ENCODE measurements at places on chromosomes 6 and 20. TPM values are rescaled to one million over a fixed set of nuclear protein-coding genes. Genes with fewer than 3 reads are reported as not detected.
A peak's percentile ranks its signal among the peaks of the same experiment; 100 is the strongest.

ZSCAN9 gene
- total RNA-seq = 11.9 TPM

UQCC2 gene
- total RNA-seq = 48.9 TPM

TCF15 gene
- 2.0 TPM for total RNA-seq

NOP56 gene
- 429 TPM for total RNA-seq

TPBG gene
- total RNA-seq = 26.7 TPM

C6orf132 gene
- 48.3 TPM for total RNA-seq

FAM50B gene
- 4.4 TPM for total RNA-seq

PTCHD4 gene
- 0.31 TPM for total RNA-seq

RIPOR2 gene
- 22.5 TPM for total RNA-seq

DNA sequence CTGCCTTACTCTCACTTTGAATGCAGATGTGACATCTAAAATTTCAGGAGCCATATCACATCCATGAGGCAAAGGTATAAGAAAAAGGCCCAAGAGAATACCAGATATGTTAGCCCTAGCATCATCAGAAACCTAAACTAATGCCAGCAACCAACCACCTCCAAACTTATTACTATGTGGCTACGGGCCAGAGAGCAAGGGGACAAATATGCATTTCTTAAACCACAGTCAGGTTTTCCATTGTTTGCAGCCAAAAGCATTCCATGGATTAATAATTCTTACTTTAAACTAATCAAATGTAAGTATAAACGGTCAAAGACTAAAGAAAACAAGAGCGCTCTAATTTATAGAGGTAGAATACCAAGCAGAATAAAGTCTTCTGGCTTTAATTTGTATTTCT lies 84.7 kb downstream of the TASP1 start:
- no peak for DNase-seq

DNA sequence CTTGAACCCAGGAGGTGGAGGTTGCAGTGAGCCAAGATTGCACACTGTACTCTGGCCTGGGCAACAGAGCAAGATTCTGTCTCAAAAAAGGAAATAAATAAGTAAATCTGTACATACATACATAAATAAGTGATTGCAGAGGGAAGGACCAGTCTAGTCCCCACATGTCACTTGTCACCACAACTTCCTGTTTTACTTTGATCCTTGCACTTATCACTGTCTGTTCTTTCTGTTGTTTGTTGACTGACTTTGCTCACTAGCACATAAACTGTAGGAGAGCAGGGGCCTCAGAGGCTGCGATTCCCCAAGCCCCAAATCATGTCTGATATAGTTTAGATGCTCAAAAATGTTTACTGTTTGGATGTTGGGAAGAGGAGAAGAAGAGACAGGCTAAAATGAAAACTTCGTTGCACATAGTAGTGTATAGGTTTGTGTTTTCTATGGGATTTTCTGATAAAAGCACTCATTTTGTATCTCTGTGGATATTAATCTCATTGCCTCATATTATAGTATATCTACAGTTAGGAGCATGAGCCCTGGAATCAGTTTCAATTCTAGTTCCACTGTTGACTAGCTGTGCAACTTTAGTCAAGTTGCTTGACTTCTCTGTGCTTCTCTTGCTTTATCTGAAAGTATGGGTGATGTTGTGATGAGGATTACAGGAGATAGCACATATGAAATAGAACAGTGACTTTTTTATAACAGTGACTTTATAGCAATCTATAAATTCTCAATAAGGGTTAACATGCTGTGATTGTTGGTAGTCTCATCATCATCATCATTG lies 165.0 kb downstream of the TBC1D7 start:
- no peak for DNase-seq

- DNase-seq = no peak
Measured at GRCh38 chr6:25997921-25998320, 35.3 kb downstream of the TRIM38 start.

GRCh38 chr6:12818324-12818723 lies 101.8 kb downstream of the PHACTR1 start:
- DNase-seq = no peak

GRCh38 chr6:2738373-2738979 lies 12.2 kb downstream of the MYLK4 start:
- peak; percentile 81 for DNase-seq

GRCh38 chr6:169994739-169995138 lies 243.3 kb downstream of the ERMARD start:
- DNase-seq = no peak

DNA sequence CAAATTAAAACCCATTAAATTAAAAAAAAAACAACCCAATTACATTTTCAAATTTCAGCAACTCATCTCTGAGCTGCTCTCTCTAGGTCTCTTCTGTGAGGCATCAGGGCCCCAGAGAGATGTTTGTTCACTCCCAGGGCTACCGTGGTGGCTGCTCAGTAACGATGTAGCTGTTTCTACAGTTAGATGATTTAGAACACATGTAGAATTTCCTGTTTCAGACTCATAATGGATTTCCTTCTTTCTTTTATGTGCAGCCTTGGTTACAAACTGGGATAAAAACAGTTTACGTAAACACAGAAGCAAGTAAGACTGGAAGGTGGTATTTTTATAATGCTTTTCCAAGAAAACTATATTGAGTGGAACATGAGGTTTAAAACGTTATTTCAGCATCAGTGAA lies 116.1 kb upstream of the CCN2 start:
- DNase-seq = no peak

DNA sequence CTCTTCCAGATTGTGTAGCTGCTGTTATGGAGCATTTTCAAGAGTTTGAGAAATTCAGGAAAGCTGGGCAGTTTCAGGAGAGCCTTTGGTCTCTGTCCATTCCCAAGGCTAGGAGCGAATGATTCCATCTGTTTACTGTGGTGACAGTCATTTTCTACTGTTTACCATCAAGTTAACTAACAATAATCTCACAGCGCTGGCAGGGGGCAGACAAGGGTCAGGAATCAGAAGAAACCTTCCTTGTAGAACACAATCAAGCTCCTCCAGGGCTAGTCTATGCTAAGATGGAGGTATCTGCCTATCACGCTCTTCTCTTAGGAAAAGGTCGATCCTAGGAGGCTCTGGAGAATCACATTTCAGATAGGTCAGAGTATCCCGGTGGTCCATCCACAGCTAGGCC lies 293.9 kb downstream of the KIF16B start:
- DNase-seq = peak; percentile 45

GRCh38 chr20:12949429-12949980 lies 59.3 kb upstream of the SPTLC3 start:
- DNase-seq = no peak

DNA sequence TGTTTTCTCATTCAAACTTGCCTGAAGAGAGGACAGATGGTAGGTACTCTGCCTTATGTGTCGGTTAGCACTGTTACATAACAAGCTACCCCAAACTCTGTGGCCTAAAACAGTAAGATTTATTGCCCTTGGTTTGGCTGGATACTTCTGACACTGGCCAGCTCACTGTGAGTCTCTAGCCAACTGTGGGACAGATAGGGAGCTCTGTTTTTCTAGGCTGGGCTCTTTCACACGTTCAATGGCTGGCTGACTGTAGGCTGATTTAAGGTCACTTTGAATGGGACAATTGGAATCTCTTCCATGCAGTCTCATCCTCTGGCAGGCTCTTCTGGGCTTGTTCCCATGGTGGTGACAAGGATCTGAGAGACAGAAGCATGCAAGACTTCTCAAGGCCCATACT lies 39.4 kb upstream of the JAG1 start:
- DNase-seq = no peak

DNA sequence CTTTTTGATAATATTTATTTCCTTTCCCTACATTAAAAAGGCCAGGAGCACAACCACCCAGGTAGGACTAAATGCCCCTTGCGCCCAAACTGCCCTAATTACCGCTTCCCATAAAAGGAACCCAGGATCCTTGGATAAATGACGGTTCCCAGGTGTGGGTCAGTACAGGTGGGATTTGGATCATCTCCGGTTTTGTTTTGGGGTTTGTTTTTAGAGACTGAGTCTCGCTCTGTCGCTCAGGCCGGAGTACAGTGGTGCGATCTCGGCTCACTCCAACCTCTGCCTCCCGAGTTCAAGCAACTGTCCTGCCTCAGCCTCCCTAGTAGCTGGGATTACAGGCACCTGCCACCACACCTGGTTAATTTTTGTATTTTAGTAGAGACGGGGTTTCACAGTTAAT lies 28.4 kb downstream of the ZNF217 start:
- no peak for DNase-seq

- DNase-seq = no peak
Measured at GRCh38 chr6:128857806-128858205, 25.1 kb upstream of the LAMA2 start.

- no peak for DNase-seq
Measured at GRCh38 chr20:51348876-51349275, 193.6 kb downstream of the NFATC2 start.

DNA sequence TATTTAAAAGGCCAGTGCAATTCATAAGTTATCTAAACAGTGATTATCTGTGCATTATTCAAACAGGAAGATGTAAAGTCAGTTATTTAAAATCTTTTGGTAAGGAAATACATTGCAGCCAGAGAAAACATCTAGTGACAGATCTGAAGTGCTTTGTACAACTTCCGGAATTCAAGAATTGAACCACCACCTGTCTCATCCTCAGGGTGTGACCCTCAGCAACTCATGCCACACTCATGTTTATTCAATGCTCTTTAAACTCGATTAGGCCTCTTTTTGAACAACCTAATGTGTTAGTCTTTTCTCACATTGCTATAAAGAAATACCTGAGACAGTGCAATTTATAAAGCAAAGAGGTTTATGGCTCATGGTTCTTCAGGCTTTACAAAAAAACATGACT lies 62.6 kb upstream of the GGTLC1 start:
- no peak for DNase-seq

- no peak for DNase-seq
Measured at GRCh38 chr6:167652701-167653095, 174.0 kb upstream of the AFDN start.

- no peak for DNase-seq
Measured at GRCh38 chr6:150536835-150537234, 62.9 kb upstream of the PLEKHG1 start.

DNA sequence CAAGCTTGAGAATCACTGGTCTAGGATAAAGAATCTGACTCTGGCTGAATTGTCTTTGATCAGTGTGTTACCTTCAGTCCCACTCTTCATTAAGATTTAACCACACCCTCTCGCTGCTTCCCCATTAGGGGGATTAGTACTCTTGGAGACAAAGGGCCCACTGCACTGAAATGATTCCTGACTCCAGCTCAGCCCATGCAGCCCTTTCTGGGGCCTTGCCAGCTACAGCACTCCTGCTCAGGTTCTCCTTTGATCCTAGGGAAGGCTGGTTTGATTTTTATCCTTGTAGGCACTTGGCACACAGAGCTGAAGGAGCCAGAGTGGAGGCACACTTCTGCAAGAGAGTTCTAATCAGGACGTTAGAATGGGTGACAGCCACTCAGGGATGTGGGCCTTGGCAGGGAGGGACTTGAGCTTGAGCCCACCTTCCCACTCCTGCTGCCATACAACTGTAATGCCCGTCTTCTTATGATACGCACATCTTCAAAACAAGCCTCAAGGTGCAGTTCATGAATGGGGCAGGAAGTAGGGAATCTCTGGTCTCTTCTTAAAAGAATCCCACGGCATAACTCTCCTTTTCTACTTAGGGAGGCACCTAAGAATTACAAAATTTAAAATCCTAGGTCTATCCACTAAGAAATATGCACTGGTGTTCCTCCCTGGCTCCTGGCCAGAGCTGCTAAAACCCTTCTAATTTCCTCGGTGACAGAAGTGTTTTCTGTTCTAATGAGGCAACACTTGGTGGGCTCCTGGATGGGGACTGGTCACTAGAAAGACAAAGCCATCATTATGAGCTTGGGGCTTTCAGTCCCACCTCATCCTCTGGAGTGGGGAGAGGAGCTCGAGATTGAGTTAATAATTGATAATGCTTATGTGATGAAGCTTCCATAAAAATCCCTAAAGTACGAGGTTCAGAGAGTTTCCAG lies 1.5 kb upstream of the SLA2 start:
- no peak for DNase-seq

- DNase-seq = no peak
Measured at GRCh38 chr6:19231878-19232561, 605.1 kb upstream of the ID4 start.

- no peak for DNase-seq
Measured at GRCh38 chr6:37283671-37284151, 25.8 kb upstream of the TMEM217 start.

- DNase-seq = no peak
Measured at GRCh38 chr20:61073376-61073775, 178.7 kb upstream of the CDH4 start.

DNA sequence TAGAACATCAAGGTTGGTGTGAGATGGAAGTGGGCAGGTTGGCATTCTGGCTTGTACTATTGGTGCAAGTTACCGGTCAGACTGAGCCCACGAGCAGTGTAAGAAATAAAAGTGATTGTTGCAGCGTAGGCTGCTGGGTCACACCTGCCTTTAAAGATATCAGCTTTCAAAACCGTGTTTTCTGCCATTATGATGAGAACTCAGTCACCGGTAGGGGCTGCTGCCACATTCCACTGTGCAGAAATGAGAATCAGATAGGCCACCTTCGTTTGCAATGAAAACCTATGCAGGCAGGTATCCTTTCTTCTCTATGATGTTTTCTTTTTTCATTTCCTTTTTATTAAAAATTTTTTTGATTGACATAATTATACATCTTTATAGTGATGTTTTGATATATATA lies 168.5 kb downstream of the MYLK4 start:
- no peak for DNase-seq

GRCh38 chr20:20405623-20406022 lies 37.7 kb downstream of the INSM1 start:
- DNase-seq = no peak

- no peak for DNase-seq
Measured at GRCh38 chr6:108806171-108806570, 42.1 kb upstream of the ARMC2 start.

GRCh38 chr20:22460231-22460630 lies 124.1 kb downstream of the FOXA2 start:
- DNase-seq = no peak

DNA sequence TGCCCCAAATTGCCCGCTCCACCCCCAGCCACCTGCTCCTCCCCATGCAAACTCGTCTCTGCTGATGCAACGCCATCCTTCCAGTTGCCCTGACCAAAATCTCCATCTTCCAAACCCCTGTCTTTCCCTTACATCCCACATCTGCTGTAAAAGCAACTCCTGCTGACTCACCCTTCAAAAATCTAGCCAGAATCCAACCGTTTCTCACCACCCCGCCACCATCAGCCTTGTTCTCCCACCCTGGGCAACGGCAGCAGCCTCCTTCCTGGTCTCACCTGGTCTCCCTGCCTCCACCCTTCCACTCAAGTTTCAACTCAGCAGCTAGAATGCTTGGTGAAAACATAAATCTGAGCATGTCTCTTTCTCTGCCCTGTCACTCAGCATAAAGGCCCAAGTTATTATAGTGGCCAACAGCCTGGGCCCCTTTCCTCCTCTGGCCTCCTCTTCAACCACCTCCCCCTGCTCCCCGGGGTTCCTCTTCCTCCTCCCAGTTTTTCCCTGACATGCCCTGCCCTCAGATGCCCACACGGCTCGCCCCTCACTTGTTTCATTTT lies 7.2 kb upstream of the SYNJ2 start:
- DNase-seq = no peak

DNA sequence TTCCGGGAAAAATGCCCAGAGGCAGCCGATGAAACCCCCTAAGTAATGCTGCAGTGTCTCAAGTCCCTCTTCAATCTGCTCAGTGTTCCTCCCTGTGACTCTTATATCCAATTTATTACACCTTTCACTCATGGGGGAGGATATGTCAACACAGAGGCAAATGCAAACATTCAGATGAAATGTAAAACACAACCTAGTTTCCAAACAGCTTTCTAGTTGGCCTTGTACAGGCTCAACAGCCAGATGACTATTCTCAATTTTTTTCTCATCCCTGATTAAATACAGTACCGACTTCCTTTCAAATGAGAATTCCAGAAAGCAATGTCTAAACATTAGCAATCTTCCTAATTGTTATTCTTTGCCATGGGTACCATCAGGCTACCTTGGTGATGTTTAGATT lies 65.0 kb downstream of the BLOC1S5 start:
- DNase-seq = no peak

Data from GM23338 (cell line).